ENCODE measurements at places on chromosomes 12 and 14.
A peak's percentile ranks its signal among the peaks of the same experiment; 100 is the strongest.

GRCh38 chr14:65195042-65195719, 92.9 kb upstream of the MAX start:
- DNase-seq: no peak

DNA sequence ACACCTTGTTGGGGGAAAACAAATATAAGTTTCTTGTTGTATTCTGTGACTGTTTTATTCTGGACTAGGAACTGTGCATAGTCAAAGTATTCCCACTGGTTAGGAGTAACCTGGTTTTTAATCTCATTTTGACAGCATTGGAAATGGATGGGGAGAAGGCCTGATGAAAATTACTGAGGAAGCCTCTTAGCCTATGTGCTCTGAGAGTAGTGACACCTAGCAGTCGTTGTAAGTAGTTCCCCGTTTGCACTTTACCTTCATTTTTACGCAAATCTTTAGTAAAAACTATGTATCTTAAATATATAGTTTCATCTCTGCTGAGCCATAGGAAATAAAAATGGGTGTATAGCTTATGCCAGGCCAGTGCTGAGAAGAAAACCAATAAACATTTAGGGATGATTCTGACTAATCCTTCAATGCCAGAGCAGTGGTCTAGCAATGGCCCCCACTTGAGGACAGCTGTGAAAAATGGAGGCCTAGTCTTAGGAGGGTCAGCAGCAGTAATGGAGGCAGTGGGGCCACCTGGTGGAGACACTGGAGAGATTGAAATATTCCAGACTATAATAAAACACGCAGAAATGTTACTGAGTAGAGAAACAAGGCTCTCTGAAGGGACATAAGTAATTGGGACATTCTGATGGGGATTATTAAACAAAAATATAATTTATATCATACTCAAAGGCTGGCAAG, 133.2 kb upstream of the NOVA1 start:
- DNase-seq: no peak

GRCh38 chr12:74897425-74898211, 312.0 kb downstream of the KCNC2 start:
- DNase-seq: no peak

GRCh38 chr14:54275997-54276725, 120.6 kb upstream of the CDKN3 start:
- no peak for DNase-seq

- no peak for DNase-seq
These were observed 221.0 kb downstream of the CACNA1C start for GRCh38 chr12:2273751-2274150.

- DNase-seq: no peak
These were observed 49.2 kb upstream of the SSTR1 start for GRCh38 chr14:38158468-38158867.

DNA sequence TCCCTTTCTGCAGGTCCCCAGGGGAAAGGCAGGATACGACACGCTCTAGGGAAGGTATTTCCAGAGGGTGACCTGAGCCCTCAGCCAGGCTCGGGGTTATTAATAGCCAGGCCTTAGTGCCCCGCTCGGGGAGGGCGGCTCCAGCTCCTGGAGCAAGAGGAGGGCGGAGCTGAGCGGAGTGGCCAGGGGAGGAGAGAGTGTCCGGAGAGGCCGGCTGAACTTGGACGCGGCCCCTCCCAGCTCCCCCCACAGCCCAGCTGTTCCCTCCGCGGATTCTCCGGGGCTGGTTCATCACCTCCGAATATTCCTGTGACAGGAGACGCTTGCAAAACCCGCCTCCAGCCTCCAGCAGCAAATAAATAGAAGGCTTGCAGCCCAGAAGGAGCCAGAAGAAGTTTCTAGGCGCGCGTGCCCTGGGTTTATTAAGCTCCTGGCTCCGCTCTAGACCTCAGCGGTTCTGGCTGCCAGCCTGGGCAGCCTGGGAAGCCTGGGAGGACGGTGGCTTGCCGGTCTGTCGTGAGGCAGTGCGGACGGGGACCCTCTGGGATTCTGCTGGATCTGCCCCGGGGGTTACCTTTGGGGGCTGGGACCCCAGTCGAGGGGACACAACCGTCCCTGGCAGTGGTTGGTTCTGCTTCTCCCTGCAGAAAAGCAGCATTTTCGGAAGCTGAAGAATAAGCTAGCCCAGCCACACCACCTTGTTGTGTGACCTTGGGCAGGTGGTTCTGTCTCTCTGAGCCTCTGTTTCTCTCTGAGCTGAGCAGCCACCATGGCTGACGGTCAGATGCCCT, at the start of gene HSPB8:
Gene HSPB8, plus strand, starts transcription at position 388 of the 791 bp plus-strand sequence. Its CDS starts 382 bp downstream, at position 770.
- no peak for DNase-seq

DNA sequence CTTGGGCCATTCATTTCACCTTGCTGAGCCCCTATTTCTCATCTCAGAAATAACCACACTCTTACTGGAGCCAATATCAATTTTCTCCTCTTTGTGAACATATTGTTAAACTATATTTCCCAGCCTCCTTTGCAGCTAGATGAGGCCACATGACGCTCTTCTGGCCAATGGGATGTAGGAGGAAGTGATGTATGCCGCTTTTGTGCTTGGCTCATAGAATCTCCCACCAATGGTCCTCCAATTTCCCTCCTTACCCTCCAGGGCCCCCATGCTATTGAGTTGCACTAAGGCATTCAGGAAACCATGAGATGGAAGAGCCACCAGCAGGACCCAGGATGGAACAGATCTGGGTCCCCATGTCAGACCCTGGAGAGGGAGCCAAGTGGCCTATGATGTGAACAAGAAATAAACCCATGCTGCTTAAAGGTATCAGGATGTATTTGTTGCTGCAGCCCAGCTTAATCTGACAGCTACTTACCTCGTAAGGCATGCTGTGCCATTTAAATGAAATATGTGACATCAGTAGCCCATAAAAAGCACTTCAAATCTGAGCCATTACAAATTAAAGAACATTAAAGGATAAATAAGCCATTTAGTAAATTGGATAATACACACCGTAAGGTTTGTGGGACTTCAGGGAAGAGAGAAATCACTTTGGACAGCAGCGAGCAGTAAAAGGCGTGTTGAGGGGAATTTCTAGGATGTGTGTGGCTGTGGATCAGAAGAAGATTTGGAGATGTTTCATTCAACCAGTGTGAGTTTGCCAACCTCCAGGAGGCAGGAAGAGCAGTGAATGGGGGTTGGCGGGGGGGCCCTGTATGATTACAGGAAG, 24.4 kb upstream of the BDKRB2 start:
- DNase-seq: no peak

DNA sequence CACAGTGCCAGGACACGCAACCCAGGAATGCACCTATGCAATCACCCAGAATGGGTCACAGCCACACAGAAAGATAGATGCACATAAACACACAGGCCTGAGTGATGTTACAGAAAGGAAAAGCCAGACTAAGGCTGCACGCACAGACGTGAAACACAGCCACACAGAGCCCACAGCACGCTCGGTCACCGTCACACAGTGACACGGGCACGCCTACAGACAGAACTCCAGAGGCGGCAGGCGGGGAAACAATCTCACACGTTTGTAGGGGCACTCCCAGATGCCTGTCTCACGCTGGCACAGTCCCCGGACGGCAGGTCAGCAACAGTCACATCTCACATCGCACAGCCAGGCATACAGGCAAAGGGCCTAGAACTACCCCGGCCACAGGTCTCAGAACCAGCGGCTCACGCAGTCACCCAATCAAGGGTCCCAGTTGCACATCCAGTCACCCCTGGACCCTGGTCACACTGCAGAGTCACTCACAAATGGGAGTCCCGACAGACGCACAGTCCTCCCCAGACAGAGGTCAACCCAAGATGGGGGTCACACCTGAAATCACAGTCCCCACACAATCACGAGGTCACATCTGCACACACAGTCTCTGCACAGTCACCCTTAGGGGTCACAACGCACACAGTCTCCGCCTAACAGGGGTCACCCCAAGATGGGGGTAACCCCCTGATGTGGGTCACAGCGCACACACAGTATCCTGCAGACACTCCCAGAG, 790 bp downstream of the SSH1 start:
- no peak for DNase-seq

DNA sequence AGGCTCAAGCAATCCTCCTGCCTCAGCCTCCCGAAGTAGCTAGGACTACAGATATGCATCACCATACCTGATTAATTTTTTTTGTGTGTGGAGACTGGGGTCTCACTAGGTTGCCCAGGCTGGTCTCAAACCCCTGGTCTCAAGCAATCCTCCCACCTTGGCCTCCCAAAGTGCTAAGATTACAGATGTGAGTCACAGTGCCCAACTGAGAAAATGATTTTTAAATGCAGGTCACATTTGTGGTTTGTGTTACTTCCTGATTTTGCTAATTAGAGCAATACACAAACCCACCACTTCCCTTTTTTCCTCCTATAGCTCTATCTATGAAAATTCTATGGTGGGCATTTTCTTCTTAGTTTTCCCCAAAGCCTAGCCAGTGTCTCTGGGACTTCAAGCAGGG, 45.5 kb upstream of the TMEM263 start:
- no peak for DNase-seq

- DNase-seq: no peak
These were observed 32.9 kb downstream of the TXNRD1 start for GRCh38 chr12:104248444-104248843.

DNA sequence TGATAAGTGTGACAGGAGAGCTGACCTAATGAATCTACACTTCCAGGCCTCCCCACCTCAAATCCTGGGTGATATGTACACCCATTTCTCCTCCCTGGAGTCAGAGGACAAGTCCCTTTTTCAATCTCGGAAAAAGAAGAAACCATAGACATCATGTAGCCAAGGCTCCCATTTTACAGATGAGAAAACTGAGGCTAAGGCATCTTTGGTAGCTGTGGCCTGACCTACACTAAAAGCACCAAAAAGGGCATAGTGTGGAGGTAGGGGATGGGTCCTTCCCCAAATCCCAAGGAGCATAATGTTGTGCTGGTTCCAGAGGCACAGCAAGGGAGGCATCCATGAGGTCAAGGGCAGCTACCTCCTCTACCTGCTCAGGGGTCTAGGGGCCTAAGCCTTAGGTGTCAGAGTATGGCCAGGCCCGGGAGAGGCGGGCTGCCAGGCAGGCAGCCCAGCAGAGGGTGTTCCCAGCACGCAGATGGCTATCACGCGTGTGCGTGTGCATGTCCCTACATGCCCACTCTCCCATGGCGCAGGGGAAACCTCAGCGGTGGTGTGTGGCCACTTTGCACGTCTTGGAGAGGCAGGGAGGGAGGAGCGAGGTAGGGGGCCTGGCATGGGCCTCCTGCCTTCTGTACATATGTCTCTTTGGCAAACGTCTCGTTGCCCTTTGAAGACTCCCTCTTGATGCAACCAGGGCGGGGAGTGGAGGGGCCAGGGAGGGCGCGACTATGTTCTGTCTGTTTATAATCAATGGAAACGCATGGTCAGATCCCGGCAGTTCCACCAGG, 2.5 kb downstream of the PGF start:
- DNase-seq: peak; percentile 20

DNA sequence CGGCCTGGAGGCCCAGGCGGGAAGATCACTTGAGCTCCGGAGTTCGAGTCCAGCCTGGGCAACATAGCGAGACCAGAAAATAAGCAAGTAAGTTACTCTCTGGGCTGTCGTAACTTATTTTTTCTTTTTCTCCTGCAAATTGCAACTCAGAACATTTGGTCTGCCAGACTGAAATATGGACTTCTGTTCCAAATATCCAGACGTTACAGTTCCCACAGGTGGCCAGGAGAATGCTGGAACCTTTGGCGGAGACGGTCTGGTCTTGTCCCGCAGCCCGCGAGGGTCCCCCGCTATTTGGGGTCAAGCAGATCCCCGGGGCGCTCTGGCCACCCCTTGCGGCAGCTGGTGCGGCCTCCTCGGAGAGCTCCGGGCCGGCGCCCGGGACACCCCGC, 488 bp upstream of the PLEKHH1 start:
- no peak for DNase-seq
